ENCODE measurements at places on chromosomes 3 and 15.

- no peak for DNase-seq
These were observed 20.3 kb downstream of the CISH start for GRCh38 chr3:50591196-50591741.

DNA sequence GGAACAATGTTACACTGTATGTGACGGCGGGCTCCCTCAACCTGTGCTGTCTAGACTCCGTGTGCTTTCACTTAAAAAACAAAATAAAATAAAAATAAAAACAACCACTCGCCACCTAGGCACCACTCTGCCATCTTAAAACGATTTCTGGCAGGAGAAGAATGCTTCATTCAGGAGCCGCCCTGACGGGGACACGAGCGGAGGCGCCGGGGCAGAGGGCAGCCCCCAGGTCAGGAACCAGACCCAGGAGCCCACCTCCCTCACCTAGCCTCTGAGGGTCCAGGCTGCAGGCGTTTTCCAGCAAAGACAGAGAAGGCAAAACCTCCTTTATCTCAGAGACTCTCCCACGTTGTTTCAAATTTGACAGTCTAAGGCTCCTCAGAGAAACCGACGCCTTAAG, 85.1 kb upstream of the SNRPA1 start:
- DNase-seq, result no peak

DNA sequence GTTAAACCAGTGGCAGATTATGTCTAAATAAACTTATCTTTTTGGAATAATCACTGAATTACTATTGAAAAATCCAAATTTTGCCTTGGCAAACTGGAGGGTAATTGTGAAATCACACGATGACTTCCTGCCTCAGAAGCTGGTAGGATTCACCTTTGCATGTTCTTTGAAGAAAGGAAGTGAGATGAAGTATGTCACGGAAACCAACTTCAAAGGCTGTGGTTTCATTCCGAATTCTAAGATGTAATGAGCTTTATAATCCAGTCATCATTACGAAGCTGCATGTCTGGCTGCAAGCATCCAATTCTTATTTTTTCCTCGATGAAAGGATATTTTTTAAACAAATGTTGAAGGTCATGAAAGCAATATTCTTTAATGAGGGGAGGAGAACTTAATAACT, 15.0 kb upstream of the ZBED2 start:
- no peak for DNase-seq

GRCh38 chr15:60777558-60777957, 298.6 kb upstream of the ICE2 start:
- no peak for DNase-seq

DNA sequence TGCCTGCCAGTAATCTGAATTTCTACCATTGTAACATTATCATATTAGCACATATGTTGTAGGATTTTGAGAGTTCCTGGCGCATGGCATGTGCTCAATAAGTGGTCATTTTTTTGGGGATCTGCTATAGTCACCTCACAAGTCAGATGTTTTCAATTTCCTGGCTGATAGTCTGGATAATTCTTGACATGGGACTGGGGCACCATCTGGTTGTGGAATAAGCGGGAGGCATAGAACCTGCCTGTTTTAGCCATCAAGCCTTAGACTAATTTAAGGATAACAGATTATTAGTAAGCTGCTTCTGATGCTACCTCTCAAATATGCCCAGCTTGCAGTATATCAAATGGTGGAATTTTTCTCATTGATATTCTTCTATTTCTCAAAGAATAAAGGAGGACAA, 39.1 kb downstream of the GASK1A start:
- DNase-seq, result no peak

All from NK-92 treated with Interleukin-12 subunit alpha and Interleukin-12 subunit beta, amount 100 ng/mL, for 24 hours (cell line).